ENCODE measurements at places on chromosomes 6 and 20. TPM values are rescaled to one million over a fixed set of nuclear protein-coding genes. Genes with fewer than 3 reads are reported as not detected.

GRCh38 chr6:76861403-76861802 lies 601.9 kb downstream of the HTR1B start:
- DNase-seq: no peak

GRCh38 chr20:33070111-33071053 lies 9.1 kb upstream of the BPIFB4 start:
- no peak for DNase-seq

Gene RRAGD
- total RNA-seq: 8.9 TPM

DNA sequence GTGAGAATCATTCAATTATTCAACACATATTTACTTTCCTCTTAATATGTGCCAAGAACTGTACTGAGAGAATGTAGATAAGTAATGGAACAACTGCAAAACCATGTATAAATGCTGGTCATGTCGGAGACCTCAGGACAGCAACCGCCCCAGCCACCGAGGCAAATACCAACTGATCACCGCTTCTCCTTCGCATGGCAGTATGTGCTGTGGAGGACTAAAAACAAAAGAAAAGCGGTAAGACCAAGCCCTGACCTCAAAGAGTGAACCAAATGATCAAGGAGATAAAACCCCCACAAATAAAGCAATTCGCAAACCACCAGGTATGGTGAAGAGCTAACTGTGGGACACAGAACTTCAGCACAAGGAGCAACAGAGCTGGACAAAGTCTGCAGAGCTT lies 104.3 kb downstream of the TRERF1 start:
- DNase-seq: no peak

- DNase-seq: no peak
Measured at GRCh38 chr20:42510686-42511085, 679.0 kb downstream of the PTPRT start.

Gene ARG1
- total RNA-seq: not detected

DNA sequence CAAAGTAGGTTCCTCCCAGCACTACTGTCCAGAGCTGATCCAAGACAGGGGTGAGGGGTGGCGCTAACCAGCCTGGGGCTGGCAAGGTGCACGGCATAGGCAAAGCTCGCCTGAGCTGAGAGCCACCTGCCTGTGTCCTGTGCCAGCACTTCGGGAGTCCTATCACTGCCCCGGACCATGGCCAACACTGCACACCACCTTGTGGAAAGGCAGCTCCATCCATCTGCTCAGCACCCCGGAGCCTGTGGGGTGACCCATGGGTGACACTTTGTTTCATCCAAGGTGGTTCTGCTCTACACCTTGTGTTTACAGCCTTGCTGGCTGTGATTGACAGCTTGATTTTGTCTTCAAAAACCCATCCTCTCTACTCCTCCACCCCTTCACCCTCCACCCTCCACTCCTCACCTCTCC lies 32.9 kb upstream of the GATA5 start:
- DNase-seq: no peak

Gene RIPOR2
- 364 TPM for total RNA-seq

DNA sequence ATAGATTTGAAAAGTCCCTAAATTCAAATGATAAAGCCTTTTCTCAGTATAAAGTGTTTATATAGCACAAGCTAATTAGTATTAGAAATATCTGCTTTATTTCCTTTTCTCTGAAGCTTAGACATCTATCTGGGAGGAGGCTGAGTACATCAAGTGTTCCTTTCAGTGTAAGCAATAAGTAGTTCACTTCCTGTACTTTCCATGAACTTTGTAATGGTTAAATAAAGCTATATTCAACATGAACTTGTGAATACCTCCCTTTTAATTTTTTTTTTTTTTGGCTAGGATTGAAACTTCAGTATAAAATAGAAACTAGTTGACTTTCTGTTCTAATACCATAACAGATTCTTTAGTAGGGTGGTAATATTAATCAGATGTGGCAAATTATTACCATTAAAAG lies 190.9 kb downstream of the CENPW start:
- no peak for DNase-seq

DNA sequence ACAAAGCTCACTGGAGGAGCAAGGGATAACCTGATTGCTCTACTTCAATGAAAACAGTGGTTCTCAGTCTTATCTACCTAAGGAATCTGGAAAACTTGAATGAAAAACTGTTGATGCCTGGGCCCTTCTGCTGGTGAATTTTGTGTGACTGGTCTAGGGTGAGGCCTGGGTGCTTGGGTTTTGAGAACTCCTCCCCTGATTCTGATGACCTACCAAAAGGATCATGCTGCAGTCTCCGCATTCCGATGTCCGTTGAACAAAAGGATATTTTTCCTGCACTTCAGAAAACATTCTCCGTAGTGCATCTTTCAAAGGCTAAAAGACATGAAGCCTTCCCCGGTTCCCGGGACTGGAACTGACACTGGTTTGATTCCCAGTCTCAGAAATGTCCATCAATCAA lies 157.9 kb downstream of the SYNDIG1 start:
- DNase-seq: no peak

GRCh38 chr6:157755746-157756411 lies 67.2 kb upstream of the SNX9 start:
- no peak for DNase-seq

Gene SPEF1
- total RNA-seq: not detected

DNA sequence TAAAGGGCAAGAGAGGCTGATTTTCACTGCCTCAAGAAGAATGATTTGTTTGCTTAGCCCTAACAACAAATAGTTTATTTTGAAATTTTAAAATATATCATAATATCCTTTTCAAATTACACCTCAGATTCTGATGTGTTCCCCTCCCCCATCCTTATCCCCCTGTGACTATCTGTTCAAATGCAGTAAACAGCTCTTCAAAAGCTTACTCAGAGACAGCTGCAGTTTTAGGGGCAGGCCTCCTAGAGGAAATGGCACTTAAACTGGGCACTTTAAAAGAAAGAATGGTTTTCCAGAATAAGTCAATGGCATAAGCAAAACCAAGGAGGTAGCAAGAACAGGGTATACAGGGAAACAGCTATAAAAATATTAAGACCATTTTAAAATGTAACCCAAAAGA lies 118.6 kb upstream of the UST start:
- no peak for DNase-seq

Gene HDGFL1
- total RNA-seq: not detected

GRCh38 chr6:44042989-44043478 lies 84.2 kb downstream of the MRPL14 start:
- no peak for DNase-seq

Gene PRL
- not detected for total RNA-seq

DNA sequence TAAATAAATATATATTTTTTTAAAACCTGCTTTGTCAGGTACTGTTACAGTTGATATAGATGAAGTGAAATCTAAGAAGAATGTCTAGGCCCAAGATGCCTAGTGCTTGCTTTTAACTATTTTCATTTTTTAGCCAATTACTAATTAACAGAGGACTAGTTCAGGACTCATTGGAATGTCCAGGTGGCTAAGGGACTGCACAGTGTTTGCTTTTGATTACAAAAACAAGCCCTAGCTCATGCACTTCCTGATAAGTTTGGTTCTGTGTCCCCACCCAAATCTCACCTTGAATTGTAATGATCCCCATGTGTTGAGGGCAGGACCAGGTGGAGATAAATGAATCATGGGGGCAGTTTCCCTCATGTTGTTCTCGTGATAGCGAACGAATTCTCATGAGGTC lies 417.1 kb downstream of the PLCB1 start:
- no peak for DNase-seq

DNA sequence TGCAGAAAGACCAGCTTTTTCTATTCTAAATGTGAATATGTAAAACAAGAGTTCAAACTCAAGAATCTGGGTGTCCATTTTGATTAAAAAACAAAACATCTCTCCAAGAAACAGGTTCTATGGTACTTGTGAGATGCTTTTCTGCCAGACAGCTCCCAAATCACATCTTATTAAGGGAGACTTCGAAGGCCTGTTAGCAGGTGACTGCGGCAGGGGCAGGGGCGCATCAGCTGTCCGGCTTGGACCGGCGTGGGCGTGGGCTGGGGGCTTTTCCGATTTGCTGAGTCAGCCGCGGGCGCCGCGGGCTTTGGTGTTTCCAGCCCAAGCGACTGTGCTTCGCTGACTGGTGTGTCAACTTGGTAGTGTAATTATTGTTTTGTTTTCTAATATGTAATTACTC lies 32.6 kb downstream of the TFAP2A start:
- DNase-seq: no peak

- no peak for DNase-seq
Measured at GRCh38 chr6:153484056-153484455, 353.0 kb upstream of the RGS17 start.

Gene BPI
- not detected for total RNA-seq

DNA sequence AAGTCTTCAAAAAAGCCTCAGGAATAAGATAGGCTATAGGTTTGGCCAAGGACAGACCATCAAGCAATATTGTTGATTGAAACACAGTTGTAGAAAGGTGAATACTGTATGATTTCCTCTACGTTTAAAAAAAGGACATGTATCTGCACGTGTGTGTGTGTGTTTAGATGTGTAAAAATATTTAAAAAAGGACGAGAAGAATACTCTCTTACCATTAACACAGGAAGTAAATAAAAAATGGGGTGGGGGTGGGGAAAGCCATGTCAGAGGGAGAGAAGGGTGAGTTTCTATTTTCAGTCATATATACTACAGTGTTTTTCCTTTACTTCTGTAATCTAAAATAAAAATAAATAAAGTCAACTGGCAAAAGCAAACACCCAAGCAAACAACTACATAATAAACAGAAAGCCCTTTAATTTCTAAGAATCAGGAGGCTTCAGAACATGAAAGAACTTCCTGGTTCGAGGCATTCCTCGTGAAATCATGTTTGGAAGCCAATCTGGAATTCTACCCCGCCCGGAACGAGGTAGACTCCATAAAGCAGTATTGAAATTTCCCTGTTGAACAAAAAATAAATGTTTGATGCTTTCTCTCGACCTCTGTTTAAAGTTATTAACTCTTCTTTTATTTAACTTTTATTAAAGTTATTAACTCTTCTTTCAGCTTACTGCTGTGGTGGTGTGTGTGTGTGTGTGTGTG lies 158.1 kb upstream of the ZNF217 start:
- DNase-seq: no peak

GRCh38 chr6:44622956-44623355 lies 235.4 kb downstream of the CDC5L start:
- no peak for DNase-seq

- no peak for DNase-seq
Measured at GRCh38 chr6:15360300-15360699, 114.4 kb downstream of the JARID2 start.

Gene LY6G5B
- total RNA-seq: 27.6 TPM

DNA sequence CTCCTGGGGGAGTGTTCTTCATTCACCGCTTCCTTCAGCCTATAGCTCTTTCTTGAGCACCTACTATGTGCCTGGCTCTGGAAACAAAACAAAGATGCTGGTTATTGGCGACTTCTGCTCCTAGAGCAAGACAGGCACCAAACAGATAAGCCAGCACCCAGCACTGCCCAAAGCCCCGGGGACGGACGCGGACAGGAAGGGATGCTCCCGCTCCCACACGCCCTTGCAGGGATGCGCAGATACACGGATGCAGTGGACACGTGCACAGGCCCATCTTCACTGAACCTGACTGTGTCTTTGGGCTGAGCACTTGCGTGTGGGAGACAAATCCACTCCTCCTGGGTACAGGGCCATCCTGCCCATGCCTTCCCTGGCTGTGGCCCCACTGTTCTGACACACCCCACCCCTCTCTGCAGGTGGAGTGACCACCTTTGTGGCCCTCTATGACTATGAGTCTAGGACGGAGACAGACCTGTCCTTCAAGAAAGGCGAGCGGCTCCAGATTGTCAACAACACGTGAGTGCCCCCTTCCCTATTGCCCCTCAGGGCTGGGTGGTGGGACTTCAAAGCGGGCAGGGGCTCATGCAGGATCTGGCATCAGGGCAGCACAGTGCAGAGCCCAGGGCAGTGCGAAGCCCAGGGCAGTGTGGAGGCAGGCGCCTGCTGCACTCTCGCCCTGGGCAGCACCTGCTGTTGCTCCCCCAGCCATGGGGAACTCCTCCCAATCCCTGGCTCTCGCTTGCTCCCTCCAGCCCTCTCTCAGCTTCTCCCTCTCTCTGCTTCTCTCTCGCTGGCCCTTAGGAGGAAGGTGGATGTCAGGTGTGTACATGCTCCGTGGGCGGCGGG lies 39.9 kb downstream of the SRC start:
- no peak for DNase-seq

Gene BPIFA1
- not detected for total RNA-seq

DNA sequence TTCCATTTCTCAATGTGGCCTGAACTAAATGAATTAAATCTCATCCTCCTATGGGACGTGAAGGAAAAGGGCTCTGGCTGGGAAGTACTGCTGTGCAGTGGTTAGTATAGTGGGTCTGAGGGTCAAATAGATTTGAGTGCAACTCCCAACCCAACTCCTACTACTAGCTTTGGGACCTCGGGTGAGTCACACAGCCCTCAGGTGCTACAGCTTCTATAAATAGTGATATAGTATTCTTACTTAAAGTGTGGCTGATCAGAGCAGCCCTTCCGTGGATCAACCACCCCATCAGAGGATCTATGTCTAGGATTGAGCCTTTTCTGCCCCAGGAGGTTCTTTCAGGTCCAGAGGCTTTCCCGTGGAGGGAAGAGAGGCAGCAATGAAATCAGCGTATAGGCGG lies 904 bp upstream of the UST start:
- DNase-seq: no peak

DNA sequence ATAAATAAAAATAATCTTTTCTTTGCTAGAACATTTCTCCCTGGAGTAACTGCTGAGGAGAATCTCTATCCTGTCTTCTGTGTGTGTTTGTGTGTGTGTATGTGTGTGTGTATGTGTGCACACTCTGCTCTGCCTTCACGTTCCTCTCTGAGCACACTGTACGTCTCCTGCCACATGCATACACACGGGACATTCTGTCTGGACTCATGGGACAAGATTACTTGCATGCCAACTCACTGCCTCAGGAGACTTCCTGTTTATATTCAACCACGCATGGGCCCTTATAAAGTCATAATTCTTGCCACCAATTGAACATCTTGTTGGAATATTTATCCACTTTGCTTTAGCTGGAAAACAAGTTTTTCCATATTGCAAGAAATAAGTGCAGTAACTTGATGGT lies 930.6 kb downstream of the KIF16B start:
- no peak for DNase-seq

DNA sequence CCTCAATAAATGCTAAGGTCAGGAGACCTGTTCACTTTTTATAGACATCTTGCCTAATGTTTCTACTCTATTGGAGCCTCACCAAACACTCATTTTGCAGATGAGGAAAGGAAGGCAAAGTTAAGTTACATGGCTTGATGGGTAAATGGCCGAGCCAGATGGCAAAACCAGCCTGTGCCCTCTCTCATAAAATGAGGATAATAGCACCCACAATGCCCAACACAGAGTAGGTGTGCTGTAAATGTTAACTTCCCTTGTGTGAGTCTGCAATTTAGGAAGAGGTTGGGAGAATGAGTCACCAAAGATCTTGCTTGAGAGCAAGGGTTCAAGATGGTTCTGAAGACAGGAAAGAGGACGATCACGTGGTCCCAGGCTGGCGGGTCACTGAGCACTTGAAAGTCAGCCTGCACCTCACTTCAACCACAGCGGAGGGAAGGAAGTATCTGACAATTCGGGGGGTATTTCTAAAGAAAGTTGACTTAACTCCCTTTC lies 3.3 kb downstream of the KCNK5 start:
- DNase-seq: no peak

GRCh38 chr6:31317036-31317435 lies 39.9 kb downstream of the HLA-B start:
- no peak for DNase-seq

Gene LY6G6F
- 29.1 TPM for total RNA-seq

- DNase-seq: no peak
Measured at GRCh38 chr6:131683479-131683878, 17.7 kb downstream of the OR2A4 start.
